ENCODE measurements at places on chromosomes 2 and 18.

DNA sequence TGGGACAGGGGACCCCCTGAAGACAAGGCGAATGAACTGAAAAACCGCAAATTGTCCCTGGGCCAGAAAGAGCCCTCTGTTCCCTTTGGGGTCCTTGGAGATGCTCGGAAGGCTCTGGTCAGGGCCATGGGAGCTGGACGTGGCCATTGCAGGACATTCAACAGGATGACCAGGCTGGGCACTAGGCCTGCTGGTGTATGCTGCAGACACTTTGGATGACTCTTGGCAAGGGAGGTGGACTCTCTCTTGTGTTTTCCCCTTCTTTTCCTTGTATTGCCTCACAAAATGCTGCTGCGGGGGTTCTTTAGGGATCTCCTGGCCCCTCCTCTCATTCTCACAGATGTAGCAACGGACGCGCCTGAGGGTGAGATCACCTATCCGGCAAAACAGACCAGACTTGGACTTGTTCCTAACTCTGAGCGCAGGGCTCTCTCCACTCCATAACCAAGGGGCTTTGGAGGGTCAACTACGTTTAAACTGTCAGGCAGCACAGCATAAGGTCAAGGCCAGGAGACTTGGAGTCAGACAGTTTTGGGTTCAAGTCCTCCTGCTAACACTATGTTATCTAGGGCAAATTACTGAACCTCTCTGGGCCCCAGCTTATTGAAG is 41.8 kb upstream of the SH3RF3 start:
- no peak for DNase-seq

- DNase-seq = peak; percentile 28
These were observed 4.0 kb downstream of the NT5DC4 start for GRCh38 chr2:112724591-112725525.

GRCh38 chr2:6354546-6354945 is 511.2 kb downstream of the CMPK2 start:
- DNase-seq = no peak

DNA sequence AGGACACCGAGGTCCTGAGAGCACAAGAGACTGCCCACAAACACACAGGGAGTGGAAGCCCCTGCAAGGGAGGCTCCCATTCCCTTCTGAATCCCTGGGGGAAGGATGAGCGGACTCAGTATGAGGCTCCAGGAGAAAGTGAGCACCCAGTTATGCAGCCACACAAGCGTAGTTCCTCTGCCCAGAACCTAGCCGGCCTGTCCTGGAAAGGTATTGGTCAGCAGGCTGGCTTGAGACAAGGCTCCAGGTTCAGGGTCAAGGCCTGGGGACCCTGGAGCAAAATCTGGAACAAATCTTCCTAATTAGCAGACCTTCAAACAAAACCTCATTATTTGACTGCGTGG is 1.2 kb upstream of the CAPG start:
- no peak for DNase-seq

DNA sequence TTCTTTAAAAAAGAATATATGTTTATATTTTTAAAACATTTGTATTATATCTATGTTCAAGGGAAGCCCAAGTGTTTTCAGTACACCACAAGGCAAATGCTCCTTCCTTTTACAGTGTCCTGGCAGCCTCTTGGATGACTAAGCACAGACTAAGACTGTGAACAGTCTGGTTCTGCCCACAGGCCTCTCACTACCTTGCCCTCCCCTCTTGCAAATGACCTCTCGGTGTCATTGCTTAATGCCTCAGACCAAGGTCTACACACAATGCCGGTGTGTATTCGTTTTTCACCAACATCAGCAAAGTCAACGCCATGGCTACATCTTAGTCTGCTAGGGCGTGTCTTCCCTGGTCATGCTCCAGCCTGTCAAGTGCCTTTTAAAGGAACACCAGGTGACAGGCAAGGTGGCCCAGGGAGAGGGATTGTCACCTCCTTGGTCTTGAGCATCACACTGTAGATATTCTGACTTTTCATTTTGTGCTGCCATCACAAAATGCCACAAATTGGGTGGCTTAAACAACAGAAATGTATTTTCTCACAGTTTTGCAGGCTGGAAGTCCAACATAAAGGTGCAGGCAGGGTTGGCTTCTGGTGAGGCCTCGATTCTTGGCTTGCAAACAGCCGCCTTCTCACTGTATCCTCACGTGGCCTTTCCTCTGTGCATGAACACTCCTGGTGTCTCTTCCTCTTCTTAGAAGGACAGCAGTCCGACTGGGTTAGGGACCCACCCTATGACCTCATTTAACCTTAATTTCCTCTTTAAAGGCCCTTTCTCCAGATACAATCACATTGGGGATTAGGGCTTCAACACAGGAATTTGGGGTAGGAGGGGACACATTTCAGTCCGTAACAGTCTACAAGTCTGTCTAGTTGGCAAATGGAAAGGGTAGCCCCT is 266.5 kb downstream of the KLHL29 start:
- peak; percentile 73 for DNase-seq

DNA sequence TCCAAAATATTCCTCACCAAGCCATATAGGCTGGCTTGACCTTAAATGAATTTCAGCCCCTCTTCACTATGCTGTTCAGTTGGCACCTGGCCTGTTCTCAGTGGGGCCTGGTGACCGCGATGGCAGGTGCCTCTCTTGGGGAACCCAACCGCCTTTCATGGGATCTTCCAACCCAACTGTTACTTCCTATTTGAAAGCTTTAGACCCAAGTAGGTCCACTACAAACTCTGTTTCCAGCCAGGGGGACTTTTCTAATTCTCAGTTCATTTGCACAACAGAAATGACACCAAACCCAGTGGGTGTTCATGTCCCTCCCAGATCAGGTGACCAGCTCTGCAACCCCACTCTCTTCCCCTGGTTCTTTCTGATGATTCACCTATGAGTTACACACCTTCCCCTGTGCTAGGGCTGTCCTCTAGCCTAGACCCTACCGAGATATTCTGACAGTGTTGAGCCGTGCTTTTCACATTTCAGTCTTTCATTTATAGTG is 35.6 kb upstream of the NDUFV2 start:
- DNase-seq = no peak

GRCh38 chr2:24863641-24864040 is 56.4 kb downstream of the ADCY3 start:
- DNase-seq = peak; percentile 22

DNA sequence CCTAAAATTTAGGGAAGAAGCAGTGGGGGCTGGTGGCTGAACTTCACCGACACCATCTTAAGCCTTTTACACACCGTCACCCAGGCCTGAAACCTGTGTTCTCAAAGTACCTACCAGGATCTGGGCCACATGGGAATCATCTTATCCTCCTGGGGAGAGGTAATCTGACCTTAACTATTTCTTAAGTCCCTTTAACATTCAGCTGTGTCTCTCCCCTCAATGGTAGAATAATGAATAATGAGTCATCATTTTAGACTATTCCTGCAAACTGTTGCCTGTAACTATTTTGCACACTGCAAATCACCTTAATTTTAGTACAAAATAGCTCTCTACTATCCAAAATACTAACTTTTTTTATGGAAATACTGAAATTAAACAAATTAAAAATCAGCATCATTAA is 149.4 kb upstream of the KLF7 start:
- no peak for DNase-seq

DNA sequence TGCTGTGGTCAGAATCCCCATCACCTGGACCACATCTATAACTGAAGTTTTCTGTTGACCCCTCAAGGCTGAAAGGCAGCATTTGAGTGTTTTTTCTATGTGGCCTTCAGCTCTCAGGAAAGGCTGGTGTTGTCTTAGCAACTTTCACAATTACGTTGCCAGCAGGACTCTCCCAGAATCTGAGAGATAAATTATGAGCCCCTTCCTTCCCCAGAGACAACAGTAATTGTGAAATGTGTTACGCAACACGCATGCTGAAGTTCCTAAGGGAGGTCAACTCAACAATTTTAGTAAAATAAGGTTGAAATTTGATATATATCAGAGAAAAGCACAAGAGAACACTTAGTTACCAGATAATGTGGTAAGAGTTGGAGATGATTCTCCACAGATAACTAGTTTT is 216.5 kb upstream of the SLC8A1 start:
- DNase-seq = no peak

- peak; percentile 5 for DNase-seq
These were observed 319.4 kb upstream of the KCNH7 start for GRCh38 chr2:163157891-163158496.

All from AG08395 (cell line).